ENCODE measurements at places on chromosomes 4 and X.

GRCh38 chr4:89420507-89420906, 112.9 kb upstream of the GPRIN3 start:
- DNase-seq, result no peak

DNA sequence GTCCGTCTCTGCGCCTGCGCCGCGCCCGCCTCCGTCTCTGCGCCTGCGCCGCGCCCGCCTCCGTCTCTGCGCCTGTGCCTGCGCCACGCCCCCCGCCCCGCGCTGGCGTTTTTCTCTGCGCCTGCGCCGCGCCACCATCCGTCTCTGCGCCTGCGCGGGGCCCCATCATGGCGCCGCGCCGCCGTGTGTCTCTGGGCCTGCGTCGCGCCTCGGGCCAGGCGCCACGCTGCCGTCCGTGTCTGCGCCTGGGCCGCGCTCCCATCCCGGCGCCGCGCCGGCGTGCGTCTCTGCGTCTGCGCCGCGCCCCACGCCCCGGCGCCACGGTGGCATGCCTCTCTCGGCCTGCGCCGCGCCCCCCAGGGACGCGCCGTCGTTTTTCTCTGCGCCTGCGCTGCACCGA, 51.8 kb upstream of the DUX4 start:
- DNase-seq, result no peak

GRCh38 chrX:71606536-71607216, 11.6 kb downstream of the CXCR3 start:
- no peak for DNase-seq

- no peak for DNase-seq
Observed at GRCh38 chrX:97039363-97040029, 155.8 kb downstream of the RPA4 start.

- DNase-seq, result no peak
Observed at GRCh38 chrX:136262812-136263315, 11.7 kb upstream of the MAP7D3 start.

DNA sequence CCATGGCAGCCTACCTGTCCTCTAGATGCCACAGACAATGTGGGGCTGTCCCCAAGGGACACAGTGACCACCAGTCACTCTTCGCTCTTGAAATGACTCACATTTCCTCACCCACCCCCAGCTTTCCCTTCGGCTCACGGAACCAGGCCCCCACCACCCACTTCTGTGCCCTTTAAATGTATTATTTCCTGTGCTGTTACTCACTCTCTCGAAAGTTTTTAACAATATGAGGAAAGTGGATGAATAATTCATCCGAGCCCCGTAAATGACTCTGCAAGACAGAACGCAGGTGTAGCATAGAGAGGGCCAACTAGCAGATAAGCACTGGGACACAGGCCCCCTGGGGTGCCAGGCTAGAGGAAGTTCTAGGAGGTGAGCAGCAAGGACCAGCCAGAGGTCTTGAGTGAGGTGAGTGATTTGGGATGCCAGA, 179.5 kb upstream of the TBL1X start:
- DNase-seq, result no peak

DNA sequence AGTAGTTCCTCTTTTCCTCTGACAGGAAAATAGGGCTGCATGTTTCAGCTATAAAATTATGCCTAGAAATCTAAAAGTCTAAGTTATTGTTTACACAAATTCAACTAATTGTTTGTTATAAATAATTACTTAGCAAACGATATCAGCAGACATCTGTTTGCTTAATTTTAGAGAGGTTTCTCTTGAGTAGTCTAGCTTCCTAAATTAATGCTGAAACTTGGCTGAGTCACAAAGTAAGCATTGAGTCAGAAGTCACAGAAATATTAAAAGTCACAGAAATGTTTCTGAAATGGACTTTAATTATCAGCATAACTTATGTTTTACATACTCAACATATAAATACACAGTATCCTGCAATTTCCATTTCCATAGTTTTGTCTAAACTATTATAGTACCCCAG, 1044.0 kb downstream of the CCSER1 start:
- DNase-seq, result no peak

DNA sequence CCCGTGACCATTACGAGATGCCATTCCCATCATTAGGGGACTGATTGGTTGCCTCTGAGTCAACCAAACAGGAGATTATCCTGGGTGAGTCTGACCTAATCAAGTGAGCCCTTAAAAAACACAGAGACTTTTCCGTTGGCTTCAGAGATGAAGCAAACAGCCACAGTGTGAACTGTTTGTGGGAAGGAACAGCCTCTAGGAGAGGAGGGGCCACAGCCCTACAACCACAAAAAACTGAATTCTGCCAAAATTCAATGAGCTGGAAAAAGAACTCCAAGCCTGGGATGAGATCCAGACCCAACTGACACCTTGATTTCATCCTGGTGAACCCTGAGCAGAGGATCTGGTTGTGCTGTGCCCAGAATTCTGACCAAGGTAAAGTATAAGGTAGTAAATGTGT, 31.3 kb upstream of the TBL1X start:
- DNase-seq, result no peak

GRCh38 chr4:153347117-153347516, 2.6 kb downstream of the MND1 start:
- DNase-seq, result no peak

DNA sequence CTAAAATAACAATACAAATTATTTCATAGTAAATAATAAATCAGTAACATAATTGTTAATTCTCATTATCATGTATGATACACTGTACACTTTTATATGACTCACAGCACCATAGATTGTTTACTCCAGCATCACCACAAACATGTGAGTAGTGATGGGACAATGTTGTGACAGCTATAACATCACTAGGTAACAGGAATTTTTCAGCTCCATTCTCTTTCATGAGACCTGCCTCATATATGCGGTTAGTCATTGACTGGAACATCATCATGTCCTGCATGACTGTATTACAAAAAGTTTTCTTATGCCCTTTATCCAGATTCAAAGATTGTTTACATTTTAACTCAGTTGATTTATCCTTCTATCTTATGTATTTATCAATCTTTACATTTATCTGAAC, 1530.0 kb downstream of the PCDH18 start:
- DNase-seq, result no peak

DNA sequence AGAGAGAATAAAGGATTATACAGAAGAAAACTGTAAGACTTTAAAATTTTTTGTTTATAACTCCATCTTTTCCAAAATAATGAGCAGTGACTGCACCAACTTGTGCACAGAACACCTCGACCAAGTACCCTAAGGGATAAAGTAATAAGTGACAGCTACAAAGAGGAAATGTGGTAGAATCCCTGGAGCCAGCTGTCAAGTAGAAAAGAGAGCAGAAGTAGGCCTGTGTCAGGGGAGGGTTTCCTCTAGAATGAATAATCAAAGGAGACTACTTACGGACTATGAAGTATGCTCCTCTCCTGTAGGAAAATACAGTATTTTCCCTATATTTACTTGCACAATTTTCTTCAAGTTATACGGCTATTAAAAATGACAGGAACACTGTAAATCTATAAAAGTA, 1.2 kb downstream of the EIF1AX start:
- DNase-seq, result no peak

- DNase-seq, result no peak
Observed at GRCh38 chr4:118284169-118284568, 68.6 kb downstream of the PRSS12 start.

GRCh38 chr4:183968502-183968901, 63.4 kb downstream of the STOX2 start:
- no peak for DNase-seq
